Hypothalamus (tissue), 51 donors: ENCODE measurements at places on chromosomes 5 and 9.

DNA sequence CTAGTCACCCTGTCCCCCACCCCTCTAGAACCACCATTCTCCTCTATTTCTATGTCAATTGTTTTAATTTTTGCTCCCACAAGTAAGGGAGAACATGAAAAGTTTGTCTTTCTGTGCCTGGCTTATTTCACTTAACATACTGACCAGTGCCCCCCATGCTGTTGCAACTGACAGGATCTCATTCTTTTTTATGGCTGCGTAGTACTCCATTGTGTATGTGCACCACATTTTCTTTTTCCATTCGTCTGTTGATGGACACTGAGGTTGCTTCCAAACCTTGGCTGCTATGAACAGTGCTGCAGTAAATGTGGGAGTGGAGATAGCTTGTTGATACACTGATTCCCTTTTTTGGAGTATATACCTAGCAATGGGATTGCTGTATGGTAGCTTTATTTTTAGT lies 7.4 kb upstream of the TERT start:
- no peak for DNase-seq

GRCh38 chr5:14129123-14129522 lies 14.0 kb upstream of the TRIO start:
- no peak for DNase-seq

DNA sequence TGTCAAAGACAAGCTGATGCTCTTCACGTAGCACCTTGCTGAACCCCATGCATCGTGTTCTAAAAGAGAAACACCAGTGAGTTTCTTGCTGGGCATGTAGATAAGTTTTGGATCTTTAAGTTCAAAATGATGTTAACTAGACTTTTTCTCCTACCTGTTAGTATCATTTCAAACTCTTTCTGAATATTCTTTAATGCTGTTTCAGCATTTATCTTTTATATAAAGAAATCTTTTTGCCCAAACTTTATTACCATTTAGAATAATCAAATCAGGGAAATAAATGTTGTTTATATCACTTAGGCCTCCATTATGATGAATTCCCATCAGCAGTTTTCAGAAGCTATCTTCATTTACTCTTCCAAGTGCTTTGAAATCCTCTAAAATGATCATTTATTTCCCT lies 542.8 kb downstream of the CDH10 start:
- no peak for DNase-seq

DNA sequence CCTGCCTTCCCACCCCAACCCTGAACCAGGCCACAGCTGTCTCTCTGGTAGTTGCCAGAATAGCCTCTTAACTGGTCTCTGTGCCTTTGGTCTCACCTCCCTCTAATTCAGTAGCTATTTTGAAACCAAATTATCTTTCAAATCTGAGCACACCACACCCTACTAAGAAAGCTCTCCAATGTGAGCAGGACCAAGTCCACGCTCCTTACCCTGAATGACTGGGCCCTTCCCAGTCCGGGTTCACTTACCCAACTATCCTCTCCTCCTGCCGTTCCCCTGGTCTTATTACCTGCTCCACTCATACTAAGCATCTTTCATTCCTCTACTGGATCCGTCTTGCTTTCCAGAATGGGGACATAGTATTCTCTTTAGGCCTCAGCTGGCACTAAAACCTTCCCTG lies 16.8 kb downstream of the ANKH start:
- DNase-seq = no peak

DNA sequence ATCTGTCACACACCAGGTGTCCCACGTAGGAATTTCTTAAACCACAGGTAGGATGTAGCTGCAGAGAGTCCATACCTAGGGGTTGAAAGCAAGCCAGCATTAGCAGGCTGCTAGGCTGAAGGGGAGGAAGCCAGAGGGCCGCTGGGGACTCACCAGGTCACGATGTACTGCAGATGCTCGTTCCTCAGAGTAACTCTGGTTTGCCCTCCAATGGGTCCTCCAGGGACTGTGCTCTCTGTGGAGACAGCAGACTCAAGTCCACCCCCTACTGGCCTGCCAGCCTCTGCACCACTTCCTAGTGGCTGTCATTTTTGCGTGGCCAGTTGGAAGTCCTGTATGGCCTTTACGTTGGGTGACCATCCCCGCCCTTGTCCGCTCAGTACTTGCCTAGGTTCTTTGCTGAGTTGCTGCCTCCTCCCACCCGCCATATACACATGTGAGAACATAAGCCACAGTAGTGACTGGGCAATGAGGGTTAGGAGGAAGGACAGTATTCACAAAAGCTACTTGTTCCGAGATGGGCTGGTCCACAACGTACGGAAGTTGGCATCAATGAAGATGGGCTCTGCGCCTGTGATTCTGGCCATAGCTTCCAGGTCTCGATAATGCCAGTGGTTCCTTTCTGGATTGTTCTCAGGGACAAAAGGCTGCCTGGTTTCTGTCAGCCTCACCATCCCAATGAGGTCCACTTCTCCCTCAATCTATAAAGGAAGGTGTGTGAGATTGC lies 4.1 kb downstream of the RPL7A start:
- no peak for DNase-seq

DNA sequence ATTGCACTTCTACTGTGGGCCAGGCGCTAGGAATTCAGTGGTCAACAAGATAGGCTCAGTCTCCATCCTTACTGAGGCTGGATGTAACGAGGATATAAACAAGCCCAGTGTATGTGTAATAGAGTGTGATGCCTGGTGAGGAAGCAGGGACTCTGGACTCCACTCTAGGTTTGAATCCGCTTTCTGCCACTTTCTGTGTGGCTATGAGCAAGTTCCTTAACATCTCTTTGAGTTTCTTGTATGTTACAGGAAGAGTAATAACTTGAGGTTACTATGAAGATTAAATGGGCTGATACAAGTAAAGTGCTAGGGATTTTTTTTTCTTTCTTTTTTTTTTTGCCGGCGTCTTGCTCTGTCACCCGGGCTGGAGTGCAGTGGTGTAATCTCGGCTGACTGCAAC lies 12.4 kb downstream of the DOCK2 start:
- DNase-seq = no peak

DNA sequence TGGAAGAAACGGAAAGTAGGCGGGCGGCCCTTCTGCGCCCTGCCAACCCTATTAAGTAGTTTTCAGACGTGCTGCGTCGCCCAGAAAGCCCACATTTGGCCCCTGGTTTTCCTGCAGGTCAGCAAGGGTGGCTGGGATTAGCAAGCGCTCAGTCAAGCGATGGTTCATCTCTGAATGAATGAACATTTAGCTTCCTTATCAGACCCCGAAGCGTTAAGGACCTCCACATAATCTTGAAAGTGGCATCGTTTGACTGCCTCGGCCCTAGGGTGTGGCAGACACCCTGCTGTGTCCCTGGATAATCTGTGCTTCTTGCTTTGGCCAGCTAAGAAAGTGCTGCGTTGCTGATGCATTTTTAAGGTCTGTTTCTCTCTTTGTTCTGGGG lies 684 bp downstream of the TOR1B start:
- no peak for DNase-seq
